ENCODE measurements at places on chromosomes 4 and X.

- DNase-seq: no peak
Measured at GRCh38 chr4:165799384-165799815, 73.6 kb upstream of the TLL1 start.

DNA sequence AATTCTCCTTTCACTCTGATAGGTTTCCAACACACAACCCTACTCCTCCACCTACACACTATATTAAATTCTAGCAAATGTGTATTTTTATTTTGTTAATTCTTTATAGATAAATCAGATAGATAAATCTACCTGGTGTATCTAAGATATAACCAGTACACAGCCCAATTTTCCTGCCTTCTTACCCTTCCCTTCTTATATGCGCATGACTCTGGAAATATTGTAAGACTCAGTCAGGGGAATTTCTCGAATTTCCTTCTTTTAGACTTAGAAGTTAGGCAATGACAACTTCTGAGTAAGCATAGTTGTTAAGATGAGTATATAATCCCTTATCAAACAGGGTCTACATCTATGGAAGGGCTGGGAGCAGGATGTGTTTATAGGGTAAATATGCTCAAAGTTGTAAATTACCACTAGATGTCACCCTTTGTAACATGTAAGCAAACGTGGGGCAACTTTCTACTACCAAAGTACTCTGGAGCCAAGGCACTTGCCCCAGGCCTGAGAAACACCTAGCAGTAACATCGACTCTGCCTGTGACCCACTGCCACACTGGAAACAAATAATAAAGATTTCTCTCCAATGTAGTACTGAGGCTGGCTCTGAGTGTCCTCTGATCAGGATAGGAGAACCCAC lies 444.7 kb downstream of the IQCM start:
- DNase-seq: peak; percentile 73

GRCh38 chr4:184983672-184984356 lies 34.5 kb upstream of the HELT start:
- no peak for DNase-seq

GRCh38 chr4:139596034-139596683 lies 40.1 kb upstream of the SETD7 start:
- no peak for DNase-seq

DNA sequence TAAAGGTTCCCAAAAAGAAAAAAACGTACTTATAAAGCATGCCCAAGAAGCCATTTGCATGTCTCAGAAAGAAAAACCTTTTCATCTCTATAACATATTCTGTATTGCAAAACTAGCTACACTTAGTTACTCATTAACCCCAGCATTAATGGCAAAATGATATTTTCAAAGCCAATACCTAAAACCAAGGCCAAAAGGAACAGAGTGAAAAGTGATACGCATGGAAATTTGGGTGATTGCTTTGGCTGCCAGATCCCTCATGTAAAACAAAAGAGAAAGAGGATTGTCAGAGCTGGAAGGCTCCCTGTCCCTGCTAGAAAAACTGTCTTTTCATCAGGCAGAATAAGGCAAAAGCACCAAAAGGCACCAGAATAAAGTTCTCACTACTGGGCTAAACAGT lies 46.8 kb upstream of the RADX start:
- DNase-seq: no peak

DNA sequence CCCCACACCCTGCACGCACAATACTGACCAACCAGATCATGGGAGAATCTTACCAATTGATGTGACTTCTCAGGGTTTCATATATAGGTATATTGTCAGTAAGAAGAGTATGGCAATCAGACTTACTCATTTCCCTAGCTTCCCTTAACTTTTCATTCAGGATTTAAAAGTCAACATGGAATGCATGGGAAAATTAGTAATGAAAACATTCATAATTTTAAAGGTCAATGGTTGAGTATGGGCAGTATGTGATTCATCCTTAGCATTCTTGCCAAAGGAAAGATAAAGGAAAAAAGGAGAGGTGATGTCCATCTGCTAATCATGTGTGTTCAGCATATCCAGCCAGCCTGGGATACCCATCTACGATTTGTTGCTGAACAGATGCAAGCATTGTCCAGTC lies 4.0 kb downstream of the DIPK2B start:
- DNase-seq: no peak

GRCh38 chr4:185730387-185730786 lies 81.6 kb downstream of the SORBS2 start:
- no peak for DNase-seq

- no peak for DNase-seq
Measured at GRCh38 chr4:107991945-107992630, 2.4 kb downstream of the HADH start.

- DNase-seq: no peak
Measured at GRCh38 chr4:164943192-164943591, 34.3 kb downstream of the TRIM61 start.

- DNase-seq: no peak
Measured at GRCh38 chrX:133461231-133461630, 45.9 kb upstream of the GPC4 start.

DNA sequence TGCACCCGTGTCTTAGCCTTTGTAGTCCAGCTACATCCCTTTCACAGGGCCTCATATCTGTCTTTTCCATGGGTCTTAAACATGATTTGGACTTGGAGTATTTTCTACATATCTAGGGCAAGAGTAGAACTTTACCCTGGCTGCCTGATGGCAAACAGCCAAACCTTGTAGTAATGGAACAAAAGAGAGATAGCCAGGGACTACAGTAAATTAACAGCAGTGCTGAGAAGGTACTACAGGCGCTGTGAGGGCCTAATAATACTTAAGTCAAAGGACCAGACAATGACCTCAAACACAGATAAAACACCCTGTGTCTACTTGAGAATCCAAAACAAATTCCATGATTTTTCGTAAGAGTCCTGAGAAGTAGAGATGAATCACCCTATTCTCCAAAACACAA lies 111.0 kb upstream of the WDR17 start:
- DNase-seq: no peak

DNA sequence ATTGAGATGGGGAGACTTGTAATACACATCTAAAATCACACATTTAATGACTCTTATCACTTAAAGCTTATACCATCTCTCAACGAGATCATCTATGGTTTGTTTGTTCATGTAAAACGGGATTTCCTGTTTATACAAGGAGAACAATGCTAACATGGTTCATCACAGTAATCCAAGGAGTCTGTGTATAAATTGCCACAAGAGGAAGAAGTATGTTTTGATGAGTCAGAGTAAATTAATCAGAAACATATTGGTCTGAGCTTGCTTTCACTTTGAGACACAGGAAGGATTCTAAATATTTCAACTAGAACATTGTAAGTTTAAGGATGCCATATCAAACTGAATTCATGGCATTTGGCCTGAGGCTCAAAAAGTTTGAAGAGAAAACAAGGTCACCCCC lies 594.1 kb downstream of the GLUD2 start:
- DNase-seq: peak; percentile 52

DNA sequence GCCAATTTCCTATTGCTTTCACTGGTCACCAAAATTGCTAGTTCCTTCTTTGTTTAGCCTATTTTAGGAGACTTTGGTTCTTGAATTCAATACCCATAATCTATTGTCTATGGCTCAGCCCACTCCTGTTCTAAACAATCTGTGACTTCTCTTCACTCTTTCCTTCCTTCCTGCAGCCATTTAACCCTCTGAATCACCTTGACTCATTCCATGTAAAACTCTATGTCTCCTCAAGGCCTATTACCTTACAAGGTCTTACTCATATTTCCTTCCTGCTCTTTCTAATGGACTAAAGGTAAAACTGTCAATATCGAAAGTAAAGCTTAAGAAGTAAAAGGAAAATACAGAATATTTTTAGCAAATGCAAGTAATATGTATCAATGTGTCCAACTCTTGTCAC lies 301.6 kb downstream of the ARHGAP24 start:
- DNase-seq: no peak

GRCh38 chrX:82813671-82814078 lies 694.4 kb upstream of the POU3F4 start:
- no peak for DNase-seq

- DNase-seq: no peak
Measured at GRCh38 chrX:109654516-109655109, 29.6 kb upstream of the KCNE5 start.

DNA sequence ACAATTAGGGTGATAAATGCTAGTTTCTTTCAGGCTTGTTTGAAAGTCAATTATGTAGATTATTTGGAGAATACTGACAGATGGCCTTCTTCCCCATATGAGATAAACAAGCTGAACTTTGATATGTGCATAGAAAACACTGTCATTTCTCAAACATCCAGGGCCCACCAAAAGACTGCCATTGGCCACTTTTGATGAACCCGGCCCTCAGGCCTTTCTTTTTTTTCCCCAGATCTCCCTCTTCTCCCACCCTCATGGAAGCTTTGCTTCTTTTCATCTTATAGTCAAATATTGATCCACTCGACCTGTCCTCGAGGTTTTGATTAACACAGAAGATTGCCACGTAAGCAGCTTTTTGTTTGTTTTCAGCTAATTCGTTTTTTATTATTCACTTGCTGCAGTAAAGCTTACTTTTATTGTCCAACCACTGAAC lies 377.4 kb downstream of the SMARCA1 start:
- no peak for DNase-seq

- DNase-seq: no peak
Measured at GRCh38 chrX:13275031-13275430, 44.8 kb downstream of the ATXN3L start.

- no peak for DNase-seq
Measured at GRCh38 chr4:967113-968104, 6.0 kb downstream of the DGKQ start.

All from SK-N-MC (cell line).